Epithelial cell of esophagus (primary cell): ENCODE measurements at places on chromosomes 6 and 20.

DNA sequence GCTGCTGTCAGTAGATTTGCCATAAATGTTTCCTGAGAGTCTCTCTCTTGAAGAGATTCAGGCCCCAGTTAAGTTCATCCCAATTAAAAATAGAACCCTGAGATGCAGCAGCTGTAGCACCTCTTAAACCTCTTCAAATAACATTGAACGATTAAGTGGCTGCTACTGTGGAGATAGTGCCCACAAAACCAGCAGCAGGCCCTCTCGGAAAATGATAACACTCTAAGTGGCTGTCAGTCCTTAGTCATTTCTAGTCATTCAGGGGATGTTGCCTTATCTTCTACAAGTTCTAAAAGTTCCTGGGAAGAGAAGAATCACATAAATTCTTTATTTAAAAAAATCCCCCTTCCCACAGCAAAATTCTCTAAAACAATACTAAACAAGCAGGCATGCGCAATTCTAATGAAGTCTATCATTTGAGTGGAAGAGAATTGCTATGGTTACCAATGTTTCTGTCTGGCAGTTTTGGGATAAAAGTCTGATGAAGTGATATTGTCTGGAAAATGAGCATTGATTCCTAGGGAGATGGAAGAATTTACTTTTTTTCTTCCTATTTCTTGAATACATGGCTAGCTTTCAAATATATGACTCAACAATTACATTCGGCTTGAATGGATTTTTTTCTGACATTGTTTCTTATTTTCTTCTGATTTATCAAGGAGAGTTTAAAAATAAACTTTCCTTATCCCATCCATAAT lies 131.9 kb downstream of the TRMT11 start:
- DNase-seq = no peak

DNA sequence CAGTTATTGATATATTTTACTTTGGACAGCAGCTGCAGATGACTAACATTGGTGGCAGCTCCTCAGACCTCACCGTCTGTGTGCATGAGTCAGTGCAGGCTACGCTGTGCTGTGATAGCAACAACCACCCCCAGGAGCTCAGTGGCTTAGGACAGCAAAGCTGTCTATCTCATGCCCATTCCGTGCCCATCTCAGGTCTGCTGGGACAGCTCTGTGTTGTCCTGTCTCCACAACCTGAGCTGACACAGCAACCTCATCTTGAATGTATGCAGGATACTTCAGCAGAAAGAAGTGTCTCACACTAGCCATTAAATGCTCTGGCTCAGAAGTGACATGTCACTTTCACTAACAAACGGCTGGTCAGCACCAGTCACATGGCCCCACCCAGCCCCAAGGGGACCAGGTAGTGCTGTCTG lies 47.7 kb downstream of the BANF2 start:
- DNase-seq = peak; percentile 85

DNA sequence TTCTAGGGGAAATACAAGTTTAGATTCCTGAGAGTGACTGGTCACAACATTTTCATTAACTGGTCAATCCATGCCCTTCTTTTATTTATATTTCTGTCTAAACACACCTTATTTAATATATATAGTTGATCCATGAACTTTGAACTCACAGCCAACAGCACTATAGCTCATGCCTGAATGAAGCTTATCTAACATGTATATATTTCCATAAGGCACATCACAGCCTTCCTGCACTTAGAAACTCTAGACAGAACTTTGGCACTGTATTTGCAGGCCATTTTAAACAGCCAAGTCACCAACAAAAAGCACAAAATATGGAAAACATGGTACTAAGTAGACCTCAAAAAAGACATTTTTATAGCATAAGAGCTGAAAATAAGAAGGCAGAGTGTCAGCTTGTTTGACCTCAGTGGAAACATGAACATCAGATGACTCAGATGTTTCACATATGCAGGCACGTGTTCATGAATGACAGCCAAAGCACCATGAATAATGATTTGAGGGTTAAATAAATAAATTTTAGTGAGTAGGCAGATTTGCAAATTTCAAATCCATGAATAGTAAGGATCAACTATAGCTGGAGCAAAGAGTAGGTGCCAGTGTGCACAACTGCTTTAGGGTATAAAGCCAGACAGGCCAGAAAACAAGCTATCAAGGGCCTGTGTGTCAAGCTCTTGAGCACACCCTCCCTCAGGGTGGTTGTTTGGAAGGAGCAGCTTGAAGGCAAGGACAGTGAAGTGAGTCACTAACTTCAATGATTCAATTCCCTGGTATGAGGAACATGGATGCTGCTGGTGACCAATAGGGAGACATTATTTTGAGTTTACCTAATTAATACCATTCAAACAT lies 88.9 kb upstream of the NT5E start:
- peak; percentile 98 for DNase-seq

GRCh38 chr6:168996356-168996625 lies 257.4 kb downstream of the THBS2 start:
- DNase-seq = no peak

DNA sequence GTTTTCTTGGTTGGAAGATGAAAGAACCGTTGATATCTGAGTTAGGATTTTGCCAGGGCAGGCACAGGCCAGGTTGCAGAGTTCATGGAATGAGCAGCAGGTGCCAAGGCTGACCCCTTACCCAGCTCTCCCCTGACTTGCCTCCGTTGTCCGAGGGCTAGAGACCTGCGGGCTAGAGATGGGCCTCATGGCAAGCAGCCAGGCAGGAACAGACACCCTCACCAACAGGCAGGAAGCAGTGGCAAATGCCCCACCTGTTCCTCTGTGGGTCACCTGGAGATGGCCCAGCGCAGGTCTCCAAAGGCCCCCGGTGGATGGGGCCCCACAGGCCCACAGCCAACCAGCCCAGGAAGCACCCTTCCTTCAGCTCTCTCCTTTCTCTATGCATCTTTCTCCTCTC lies 186.7 kb upstream of the PMEPA1 start:
- no peak for DNase-seq

DNA sequence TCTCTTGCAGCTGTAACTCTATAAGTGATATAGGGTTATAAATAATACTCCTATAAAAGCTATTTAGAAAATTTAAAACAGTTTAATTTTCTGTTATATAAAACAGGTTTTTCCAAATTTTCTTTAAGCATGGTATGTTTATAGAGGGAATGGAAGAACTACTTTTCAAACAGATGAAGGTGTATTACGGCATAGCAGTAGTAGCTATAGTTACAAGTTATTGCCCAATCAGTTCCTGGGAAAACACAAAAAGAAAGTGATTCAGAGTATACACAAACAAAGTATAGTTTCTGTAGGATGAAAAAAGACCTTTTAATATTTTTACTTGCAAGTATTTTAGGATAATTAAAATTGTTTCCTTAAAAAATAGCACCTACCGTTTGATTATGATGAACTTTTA lies 9.8 kb downstream of the SLC17A5 start:
- peak; percentile 68 for DNase-seq

GRCh38 chr20:35972462-35972861 lies 4.1 kb downstream of the CNBD2 start:
- no peak for DNase-seq

GRCh38 chr6:145225500-145225899 lies 509.8 kb downstream of the EPM2A start:
- DNase-seq = no peak

DNA sequence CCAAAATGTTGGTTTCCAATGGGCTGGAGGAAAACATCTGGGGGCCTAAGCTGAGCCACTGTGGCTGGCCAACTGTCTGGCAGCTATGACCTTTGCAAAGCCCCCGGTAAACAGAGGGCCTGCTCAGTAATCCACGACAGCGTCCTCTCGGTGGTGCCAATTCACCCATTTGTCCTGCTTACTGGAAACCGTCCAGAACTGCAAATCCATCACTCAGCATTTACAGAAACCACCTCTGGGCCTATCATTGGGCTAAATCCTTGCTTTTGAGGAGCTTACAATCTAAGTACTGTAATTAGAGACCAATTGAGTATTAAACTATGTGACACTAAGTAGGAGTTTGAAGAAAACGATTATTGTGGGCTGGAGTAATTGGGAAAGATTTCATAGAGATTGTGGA lies 31.0 kb downstream of the ADAT2 start:
- DNase-seq = no peak

GRCh38 chr6:8947900-8948299 lies 512.6 kb upstream of the SLC35B3 start:
- no peak for DNase-seq

DNA sequence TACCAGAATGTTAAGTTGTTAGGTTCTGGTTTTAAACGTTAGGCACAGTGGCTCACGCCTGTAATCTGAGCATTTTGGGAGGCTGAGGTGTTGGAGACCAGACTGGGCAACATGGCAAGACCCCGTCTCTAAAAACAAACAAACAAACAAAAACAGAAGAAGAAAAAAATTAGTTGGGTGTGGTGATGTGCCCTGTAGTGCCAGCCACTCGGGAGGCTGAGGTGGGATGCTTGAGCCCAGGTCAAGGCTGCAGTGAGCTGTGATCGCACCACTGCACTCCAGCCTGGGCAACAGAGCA lies 19.4 kb downstream of the NOL4L start:
- DNase-seq = no peak

DNA sequence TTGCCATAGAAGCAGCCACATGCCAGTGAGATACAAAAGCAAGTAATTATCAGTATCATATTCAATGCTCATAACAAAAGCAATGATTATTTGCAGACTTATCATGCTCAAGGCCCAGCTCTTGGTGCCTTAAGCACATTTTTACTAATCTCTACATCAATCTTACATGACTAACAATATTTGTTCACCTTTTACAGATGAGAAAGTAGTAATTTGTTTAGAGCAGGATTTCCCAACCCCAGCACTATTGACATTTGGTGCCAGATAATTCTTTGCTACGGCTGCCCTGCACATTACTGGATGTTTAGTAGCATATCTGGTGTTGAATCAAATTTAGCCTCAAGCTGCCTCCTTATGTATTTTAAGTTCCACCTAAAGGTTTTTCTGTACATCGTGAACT lies 19.0 kb upstream of the DOK5 start:
- DNase-seq = no peak

DNA sequence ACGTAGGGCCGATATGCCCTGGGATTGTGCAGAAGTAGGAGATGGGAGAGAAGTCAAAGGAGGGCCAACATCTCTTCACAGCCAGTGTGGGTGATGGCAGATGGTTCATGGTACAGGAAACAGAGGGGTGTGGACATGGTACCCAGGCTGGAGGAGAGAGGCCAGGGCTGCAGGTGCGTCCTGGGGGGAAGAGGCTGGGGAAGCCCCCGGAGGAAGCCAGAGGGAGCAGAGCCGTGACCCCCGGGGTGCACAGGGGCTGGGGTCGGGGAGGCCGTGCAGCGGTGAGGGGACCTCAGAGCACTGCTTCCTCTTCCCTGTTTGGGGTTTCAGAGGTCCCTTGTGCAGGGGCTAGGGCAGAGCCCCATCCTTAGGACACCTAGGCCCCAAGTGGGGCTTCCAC lies 11.2 kb upstream of the ZBTB46 start:
- DNase-seq = no peak

DNA sequence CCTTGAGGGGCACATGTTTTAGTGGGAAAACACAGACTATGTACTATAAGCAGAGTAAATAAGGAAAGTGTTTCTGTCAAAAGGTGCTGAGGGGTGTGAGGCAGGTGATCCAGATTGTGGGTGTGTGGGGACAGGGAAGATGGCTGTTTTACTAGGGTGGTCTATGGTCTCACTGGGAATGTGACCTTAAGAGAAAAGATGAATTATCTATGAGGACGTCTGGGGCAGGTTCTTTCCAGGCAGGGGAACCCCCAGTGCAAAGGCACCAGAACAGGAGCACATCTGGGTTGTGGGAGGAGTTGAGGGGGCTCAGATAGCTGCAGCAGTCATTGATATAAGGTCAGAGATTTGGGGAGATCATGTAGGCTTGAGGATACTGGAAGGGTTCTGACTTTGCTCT lies 18.2 kb upstream of the POLR1H start:
- no peak for DNase-seq

GRCh38 chr6:20954315-20954714 lies 420.1 kb downstream of the CDKAL1 start:
- DNase-seq = no peak

DNA sequence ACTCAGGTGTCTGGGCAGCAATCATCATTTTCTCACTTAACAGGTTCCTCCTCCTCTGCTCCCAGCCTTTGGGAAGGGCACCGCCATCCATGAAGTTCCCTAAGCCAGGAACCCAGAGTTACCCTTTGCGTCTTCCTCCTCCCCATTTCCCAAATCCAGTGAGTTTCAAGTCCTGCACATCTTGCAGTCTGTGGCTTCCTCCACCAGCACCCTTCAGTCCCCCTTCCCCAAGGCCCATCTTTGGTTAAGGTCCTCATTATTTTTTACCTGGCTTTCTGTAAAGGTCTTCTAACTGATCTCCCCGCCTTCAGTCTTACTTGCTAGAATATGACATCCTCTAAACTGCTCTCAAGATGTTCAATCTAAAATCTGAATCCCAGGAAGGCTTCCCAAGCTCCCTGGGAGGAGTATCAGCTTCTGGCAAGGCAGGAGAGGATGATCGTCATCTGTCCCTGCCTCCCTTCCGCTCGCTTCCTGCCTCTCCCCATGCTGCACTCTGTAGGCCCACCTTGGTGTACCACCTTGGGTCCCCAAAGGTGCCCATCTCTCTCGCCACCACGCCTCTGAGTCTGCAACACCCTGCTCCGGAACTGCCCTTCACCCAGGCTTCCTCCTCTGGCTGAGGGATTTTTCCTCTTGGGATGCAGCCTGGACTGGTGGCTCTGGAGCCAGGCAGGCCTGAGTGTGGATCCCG lies 11.4 kb upstream of the DUSP22 start:
- no peak for DNase-seq

- DNase-seq = no peak
These were observed 51.9 kb upstream of the MRPS10 start for GRCh38 chr6:42269553-42269952.

DNA sequence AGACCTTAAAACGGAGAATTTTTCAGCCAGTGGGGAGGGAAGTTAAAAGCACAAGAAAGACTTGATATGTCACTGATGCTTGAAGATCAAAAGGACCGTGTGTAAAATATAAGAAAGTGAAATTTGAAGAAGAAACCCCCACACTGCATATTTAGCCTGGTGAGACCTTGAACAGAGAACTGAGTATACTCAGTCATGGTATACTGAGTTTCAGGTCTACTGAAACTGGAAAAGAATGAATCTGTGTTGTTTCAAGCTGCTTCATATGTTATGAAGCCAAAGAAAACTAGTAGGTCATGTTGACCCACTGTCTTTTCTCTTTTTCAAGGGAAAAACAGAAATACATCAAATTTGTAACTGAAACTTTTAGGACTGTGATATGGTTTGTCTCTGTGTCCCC lies 443.8 kb upstream of the GJE1 start:
- no peak for DNase-seq

- DNase-seq = peak; percentile 4
These were observed 354.5 kb upstream of the SYNCRIP start for GRCh38 chr6:85997206-85997605.

GRCh38 chr6:15775741-15776140 lies 112.9 kb upstream of the DTNBP1 start:
- DNase-seq = no peak

DNA sequence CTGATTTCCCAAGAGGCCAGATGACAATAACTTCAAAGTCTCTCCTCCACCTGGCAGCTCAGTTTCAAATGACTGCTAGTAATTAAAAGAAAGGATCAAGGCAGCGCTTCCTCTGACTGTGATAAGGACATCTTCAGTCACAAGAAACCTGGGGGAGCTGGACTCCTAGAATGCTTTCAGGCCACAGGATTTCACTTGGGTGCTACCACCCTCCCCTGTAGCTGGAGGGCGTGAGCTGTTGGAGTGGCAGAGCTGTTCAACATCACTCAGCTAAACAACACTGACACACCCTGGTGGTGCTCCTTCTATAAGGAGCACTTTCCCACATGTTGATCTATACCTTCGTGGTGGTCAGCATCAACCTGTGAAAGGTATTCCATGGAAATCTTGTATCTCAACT lies 2.2 kb upstream of the CNR1 start:
- no peak for DNase-seq
